T-helper 17 cell (primary cell): ENCODE measurements at places on chromosomes 3 and 15.

DNA sequence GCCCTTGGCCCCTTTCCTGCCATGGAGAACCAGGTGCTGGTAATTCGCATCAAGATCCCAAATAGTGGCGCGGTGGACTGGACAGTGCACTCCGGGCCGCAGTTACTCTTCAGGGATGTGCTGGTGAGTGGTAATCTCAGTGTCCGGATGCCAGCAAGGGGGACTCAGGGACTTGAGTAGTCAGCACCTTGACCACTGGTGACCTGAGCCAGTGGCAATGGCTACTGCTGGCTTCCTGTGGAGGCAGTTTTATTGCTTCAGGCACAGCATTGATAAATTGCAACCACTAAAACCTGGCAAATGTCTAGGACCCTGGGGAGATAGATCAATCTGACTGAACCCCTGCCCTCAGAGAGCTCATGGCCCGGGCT is 830 bp downstream of the MAP2K5 start:
- DNase-seq: peak; percentile 4

DNA sequence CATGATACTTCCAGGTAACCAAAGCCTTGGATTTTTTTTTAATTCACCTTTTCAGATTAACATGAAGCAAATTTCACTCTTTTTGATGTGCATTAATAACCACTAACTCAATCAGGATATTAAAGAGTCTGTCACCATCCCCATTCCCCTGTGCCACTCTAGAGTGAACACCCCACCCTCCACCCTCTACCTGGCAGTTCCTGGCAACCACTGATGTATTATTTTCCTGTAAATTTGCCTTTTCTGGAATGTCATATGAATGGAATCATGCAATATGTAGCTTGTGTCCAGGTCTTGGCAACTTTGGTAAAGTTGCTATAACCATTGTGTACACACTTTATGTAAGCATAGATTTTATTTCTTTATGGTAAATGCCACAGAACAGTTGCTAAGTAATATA is 627.6 kb downstream of the MCTP2 start:
- no peak for DNase-seq

GRCh38 chr3:100105501-100105900 is 8.8 kb downstream of the FILIP1L start:
- no peak for DNase-seq

DNA sequence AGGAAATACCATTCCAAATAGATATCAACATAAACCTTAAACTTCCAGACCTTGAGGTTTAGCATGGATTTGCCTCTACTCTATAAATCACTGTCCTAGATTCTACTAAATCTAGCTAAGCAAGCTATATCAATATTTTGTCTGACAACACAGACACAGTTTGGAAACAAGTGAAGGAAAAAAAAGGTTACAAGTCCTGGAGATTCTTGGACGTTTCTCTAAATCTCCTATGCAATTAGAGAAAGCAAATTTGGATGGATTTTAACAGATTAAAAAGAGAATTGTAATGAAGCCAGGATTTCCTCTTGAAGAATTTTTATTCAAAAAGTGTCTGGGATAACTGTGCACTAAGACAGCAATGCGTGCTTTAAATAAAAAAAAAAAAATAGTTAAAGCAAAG is 441.1 kb upstream of the DPH6 start:
- no peak for DNase-seq

DNA sequence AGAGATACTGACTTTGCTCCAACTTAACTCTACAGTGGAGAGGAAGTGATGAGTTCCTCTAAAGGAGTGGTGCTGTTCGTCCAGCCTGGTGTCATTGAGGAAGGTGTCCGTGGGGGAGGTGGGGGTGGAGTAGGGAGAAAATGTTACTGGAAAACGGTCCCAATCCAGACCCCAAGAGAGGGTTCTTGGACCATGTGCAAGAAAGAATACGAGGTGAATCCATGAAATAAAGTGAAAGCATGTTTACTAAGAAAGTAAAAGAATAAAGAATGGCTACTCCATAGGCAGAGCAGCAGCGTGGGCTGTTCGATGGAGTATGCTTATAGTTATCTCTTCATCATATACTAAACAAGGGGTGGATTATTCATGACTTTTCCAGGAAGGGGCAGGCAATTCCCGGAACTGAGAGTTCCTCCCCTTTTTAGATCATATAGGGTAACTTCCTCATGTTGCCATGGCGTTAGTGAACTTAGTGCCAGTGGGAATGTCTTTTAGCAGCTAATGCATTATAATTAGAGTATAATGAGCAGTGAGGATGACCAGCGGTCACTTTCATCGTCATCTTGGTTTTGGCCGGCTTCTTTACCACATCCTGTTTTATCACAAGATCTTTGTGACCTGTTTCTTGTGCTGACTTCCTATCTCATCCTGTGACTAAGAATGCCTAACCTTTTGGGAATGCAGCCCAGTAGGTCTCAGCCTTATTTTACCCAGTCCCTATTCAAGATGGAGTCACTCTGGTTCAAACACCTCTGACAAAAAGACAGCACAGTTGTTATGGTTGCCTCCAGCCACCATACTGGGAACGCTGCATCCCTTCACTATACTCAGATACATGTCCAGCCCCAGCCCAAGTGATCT is 38.6 kb downstream of the CLEC3B start:
- DNase-seq: no peak

DNA sequence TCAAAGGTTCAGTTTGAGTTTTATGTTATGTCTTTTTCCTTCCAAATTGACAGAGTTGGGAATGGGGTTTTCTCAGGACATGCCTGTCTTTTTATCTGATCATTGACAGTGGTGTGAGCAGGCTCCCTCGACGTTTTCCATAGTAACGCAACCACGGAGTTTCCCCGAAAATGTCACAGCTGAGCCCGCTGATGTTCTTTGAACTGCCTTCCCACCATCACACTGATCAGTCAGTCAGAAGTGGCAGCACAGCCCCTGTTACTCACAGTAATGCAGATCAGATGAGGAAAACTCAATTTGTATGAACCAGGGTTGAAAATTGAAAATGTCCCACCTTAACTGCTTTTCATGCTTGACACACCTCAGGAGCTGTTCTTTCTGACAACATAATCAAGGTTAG is 210.4 kb downstream of the NECTIN3 start:
- DNase-seq: no peak

DNA sequence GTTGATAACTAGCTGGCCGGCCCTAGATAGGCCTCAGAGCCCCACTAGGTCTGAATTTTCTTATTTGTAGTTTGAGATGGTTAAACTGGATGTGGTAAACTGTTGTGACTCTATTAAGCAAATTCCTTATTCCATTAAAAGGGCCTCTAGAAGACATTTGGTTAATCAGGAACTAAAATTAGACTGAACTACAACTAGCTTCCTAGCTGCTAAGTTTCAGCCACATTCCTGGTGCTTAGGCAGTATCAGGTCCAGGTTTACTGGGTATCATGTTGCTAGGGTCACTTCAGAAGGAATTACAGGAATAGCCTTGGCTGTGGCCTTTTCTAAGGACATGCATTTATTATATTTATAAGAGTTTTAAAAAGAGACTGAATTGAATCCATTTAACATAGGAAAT is 136.3 kb downstream of the PLD1 start:
- no peak for DNase-seq

DNA sequence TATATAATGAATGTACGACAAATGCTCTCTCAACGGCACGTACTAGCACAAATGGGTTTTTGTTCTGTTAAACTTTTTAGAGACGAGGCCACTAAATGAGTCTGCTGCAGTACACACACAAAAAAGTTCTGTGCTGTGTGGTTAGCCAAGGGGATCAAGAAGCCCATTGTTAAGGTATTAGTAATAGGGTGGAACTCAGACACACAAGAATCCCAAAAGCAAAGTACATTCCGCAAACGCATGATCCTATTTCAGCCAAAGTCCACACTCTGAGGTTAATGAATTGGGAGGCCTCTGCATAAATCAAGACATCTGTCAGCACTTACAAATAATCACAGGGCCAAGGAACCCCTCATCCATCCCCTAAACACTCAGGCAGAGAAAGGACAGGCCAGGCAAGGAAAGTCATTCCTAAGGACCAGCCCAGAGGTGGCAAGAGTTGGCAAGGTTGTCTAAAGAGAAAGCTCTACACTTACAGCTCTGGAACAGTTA is 12.1 kb downstream of the OSBPL10 start:
- DNase-seq: no peak

DNA sequence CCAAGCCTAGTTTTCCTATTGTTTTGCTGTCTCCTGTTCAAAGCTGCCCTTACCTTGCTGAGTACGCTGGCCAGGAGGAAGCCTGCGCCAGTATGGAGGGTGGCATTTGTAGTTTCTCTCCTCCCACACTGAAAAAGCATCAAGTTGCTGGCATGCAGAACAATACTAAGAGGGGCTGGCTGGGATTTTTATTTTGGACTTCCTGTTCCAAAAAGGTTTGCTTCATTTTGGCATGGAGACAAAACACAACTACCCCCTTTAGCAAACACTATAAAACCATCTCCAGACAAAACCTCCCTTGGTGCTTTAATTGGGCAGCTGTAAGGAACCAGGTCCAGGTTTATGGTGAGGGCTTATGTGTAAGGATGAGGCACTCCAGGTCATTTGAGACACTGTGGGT is 457.6 kb downstream of the PDCD6IP start:
- DNase-seq: no peak

- no peak for DNase-seq
These were observed 11.4 kb upstream of the MEX3B start for GRCh38 chr15:82056958-82057823.
